ENCODE measurements at places on chromosomes 7 and 10. TPM values are rescaled to one million over a fixed set of nuclear protein-coding genes. Genes with fewer than 3 reads are reported as not detected.

CSGALNACT2 gene
- 69.4 TPM for total RNA-seq

FLNC gene
- not detected for total RNA-seq

DLG5 gene
- total RNA-seq: 3.7 TPM

MSRB2 gene
- total RNA-seq: 1.3 TPM

RBP3 gene
- not detected for total RNA-seq

PALS2 gene
- 15.8 TPM for total RNA-seq

LLCFC1 gene
- total RNA-seq: not detected

PSTK gene
- 9.5 TPM for total RNA-seq

ZNF853 gene
- 0.96 TPM for total RNA-seq

OR6B1 gene
- not detected for total RNA-seq

CEP55 gene
- 4.6 TPM for total RNA-seq

LRMDA gene
- total RNA-seq: 0.10 TPM

CTAGE8 gene
- not detected for total RNA-seq

COL17A1 gene
- total RNA-seq: not detected

MXI1 gene
- 48.1 TPM for total RNA-seq

DGKI gene
- not detected for total RNA-seq

VAX1 gene
- not detected for total RNA-seq

H2BK1 gene
- 3.8 TPM for total RNA-seq

CYP2W1 gene
- not detected for total RNA-seq

TSPAN12 gene
- not detected for total RNA-seq

ANKRD61 gene
- not detected for total RNA-seq

METTL27 gene
- total RNA-seq: 2.9 TPM

EVX1 gene
- not detected for total RNA-seq

NRAP gene
- total RNA-seq: not detected

FKBP6 gene
- not detected for total RNA-seq

RALA gene
- total RNA-seq: 22.4 TPM

NPSR1 gene
- not detected for total RNA-seq

CAMK1D gene
- 25.3 TPM for total RNA-seq

SLC13A1 gene
- total RNA-seq: not detected

ELMO1 gene
- total RNA-seq: 162 TPM

GPR15LG gene
- total RNA-seq: not detected

CDK1 gene
- total RNA-seq: 2.1 TPM

ATRNL1 gene
- total RNA-seq: not detected

DNAH11 gene
- not detected for total RNA-seq

OR13A1 gene
- total RNA-seq: not detected

AUTS2 gene
- 32.4 TPM for total RNA-seq

MSMB gene
- total RNA-seq: not detected

HYAL4 gene
- not detected for total RNA-seq

C10orf53 gene
- total RNA-seq: not detected

WIPF3 gene
- not detected for total RNA-seq

PLAC9 gene
- total RNA-seq: not detected

SFTPD gene
- not detected for total RNA-seq

TAS2R41 gene
- 0.59 TPM for total RNA-seq

ZNF503 gene
- not detected for total RNA-seq

ABCA13 gene
- 1.1 TPM for total RNA-seq

ZNF365 gene
- 13.8 TPM for total RNA-seq

HTR7 gene
- total RNA-seq: not detected

ATOH7 gene
- not detected for total RNA-seq

MOGAT3 gene
- not detected for total RNA-seq

LAMB1 gene
- 0.52 TPM for total RNA-seq

C10orf71 gene
- total RNA-seq: not detected

SPDYE2 gene
- total RNA-seq: 0.39 TPM

PNLIPRP2 gene
- total RNA-seq: not detected

SHTN1 gene
- 2.4 TPM for total RNA-seq

GBF1 gene
- total RNA-seq: 45.6 TPM

GBX1 gene
- not detected for total RNA-seq

MYL7 gene
- not detected for total RNA-seq

TRPV5 gene
- not detected for total RNA-seq

SUN3 gene
- total RNA-seq: not detected

Measured in CD4-positive, CD25-positive, alpha-beta regulatory T cell (primary cell).